ENCODE measurements at places on chromosomes 4 and X.

DNA sequence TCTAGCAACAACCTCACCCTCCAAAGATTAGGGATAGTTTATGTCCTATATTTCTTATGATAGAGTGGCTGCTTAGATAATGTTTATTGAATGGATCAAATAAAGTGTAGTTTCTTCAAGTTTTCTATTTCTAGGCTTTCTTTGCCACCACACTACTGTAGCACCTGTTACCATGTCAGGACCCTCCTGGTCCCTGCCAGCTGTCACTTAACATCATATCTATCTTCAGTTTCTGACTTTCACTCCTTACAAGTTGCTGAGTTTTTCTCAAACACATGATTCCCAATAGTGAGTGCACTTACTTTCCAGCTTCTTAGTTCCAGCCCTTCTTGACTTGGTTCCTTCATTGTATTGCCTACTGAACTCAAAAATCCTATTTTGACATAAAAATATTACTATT, 593.9 kb upstream of the PITX2 start:
- no peak for DNase-seq

DNA sequence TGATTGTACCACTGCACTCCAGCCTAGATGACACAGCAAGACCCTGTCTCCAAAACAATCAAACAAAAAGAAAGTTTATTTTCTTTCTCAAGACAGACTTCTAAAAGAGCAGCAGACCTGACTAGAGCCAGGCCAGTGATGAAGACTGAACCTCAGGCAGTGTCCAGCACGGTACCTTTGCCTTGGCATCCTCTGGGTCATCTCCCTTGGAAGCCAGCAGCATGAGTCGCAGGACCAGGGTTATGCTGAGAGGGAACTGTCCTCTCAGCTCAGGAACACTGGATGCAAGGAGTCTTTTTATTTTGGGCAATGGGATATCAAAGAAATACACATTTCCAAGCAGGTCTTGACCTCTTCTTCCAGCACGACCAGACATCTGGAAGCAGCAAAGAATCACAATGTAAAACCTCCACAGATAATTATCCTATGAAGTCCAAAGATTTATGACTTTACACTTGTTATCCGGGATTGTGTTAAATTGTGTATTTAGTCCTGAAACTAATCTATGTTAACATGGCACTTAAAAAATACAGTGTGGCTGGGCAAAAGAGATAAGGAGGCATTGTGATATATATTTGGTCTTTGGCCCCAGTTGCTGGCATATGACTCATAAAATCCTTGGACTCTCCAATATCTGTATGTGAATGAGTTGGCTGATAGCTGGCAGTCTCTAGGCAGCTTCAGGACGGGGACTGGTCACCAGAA, 66.0 kb upstream of the DDX60 start:
- DNase-seq: no peak

DNA sequence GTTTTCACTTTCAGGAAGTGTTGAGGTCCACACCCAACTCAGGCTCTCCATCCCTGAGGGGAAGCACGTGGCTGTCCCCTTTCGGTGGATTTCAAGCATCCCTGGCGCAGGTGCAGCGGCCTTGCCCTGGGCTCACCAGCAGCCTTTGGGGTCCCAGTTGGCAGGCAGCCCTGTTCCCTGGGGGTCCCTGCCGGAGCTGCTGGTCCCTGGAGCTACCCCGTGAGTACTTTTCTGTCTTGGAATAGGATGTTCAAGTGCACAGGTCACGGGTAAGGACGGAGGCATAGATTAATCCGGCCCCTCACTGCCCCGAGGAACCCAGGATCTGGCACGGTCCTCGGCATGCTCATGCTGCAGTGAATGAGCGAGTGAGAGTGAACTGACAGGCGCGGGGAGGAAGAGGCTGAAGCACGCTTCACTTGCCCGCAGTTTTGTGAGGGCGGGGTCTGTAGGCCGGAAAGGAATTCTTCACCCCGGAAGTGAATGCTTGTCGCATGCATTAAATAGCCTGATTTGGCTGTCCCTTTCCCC, 117.2 kb upstream of the FAT1 start:
- no peak for DNase-seq

GRCh38 chr4:73684097-73684496, 56.3 kb upstream of the CXCL8 start:
- no peak for DNase-seq

- no peak for DNase-seq
Measured at GRCh38 chr4:184764601-184765000, 30.7 kb upstream of the CENPU start.

- no peak for DNase-seq
Measured at GRCh38 chr4:187396106-187396505, 599.5 kb upstream of the ZFP42 start.

DNA sequence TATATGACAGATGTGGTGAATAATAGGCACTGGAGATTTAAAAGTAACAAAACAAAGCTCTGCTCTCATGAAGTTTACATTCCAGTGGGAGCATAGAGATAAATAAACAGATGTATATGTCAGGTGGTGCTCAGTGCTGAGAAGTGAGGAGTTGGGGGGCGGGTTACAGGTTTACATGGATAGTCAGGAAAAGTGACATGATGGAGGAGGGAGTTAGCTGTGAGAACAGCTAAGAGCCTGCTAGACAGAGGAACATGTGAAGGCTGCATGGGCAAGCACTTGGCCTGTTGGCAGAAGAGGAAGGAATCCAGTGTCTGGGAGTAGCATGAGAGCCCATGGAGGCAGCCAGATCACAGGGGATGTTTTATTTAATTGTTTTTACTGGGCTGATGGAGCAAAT, 10.2 kb upstream of the TMEM156 start:
- DNase-seq: no peak

- no peak for DNase-seq
Measured at GRCh38 chr4:10105421-10105820, 11.2 kb downstream of the WDR1 start.

- DNase-seq: no peak
Measured at GRCh38 chr4:165656829-165657490, 216.1 kb upstream of the TLL1 start.
